ENCODE measurements at places on chromosomes 2 and 18.

- no peak for DNase-seq
Measured at GRCh38 chr2:202612145-202612544, 22.6 kb upstream of the FAM117B start.

GRCh38 chr18:3360211-3360610 is 89.8 kb upstream of the TGIF1 start:
- DNase-seq, result peak; percentile 74

GRCh38 chr2:31802711-31803110 is 208.1 kb downstream of the MEMO1 start:
- DNase-seq, result no peak

DNA sequence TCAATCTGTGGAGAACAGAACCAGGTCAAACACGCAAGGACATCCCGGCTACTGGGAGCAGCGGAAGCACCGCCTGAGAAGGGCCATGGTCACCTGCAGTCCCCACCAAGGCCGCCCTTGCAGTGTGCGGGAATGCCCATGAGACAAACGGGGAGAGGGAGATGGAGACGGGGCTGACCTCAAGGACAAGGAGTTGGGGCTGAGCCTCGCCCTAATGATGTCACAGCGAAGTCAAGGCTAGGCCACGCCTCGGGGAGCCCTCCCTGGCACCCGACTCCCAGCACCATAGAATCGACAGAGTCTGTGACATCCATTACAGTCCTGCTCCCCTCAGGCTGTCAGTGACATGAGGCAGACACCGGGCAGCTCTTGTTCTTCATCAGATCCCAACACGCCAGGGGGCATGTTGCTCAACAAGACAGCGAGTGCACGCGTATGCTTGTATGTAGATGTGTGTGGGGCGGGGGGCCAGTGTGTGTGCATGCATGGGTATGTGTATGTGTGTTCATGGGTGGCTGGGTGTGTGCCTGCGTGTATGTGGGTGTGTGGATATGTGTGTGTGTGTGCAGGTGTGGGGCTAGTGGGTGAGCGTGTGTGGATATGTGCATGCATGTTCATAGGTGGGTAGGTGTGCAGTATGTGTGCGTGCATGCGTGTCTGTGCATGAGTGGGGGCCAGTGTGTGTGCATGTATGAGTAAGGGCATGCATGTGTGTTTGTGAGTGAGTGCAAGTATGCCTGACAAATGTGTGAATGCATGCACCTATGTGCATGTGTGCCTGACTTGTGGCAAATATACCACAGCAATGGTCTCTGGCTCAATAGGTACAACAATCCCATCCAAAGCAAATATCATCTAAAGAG is 57.0 kb downstream of the ANKMY1 start:
- no peak for DNase-seq

- DNase-seq, result no peak
Measured at GRCh38 chr2:214629875-214630274, 179.6 kb downstream of the BARD1 start.
